NB4 (cell line): ENCODE measurements at places on chromosomes 3 and 15.

- DNase-seq, result peak; percentile 5
Observed at GRCh38 chr3:51024765-51025632, 350.3 kb downstream of the DOCK3 start.

GRCh38 chr15:45441686-45442085, 63.3 kb upstream of the GATM start:
- DNase-seq, result no peak

- DNase-seq, result peak; percentile 14
Observed at GRCh38 chr3:113977822-113978221, 30.0 kb downstream of the ZDHHC23 start.

DNA sequence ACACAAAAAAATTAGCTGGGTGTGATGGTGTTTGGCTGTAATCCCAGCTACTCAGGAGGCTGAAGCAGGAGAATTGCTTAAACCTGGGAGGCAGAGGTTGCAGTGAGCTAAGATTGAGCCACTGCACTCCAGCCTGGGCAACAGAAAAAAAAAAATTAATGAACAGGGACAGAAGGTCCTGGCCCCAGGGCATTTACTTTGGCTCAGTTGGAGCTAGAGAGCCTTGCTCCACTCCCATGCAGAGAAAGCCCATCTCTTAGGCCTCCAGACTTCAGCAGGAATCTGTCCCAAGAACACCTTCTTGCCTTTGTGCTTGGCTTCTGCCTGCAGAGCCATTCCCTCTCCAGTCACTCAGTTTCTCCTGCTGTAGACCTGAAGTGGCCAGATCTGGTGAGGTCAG, 8.7 kb downstream of the KLHDC8B start:
- no peak for DNase-seq

- no peak for DNase-seq
Observed at GRCh38 chr3:14827776-14828175, 9.0 kb downstream of the FGD5 start.

GRCh38 chr3:186931532-186932280, 1.4 kb downstream of the ST6GAL1 start:
- peak; percentile 36 for DNase-seq

GRCh38 chr3:159861369-159861987, 127.2 kb upstream of the IL12A start:
- no peak for DNase-seq

GRCh38 chr15:78950343-78950742, 5.5 kb upstream of the CTSH start:
- no peak for DNase-seq

GRCh38 chr15:70065006-70065722, 32.6 kb downstream of the TLE3 start:
- DNase-seq, result no peak

DNA sequence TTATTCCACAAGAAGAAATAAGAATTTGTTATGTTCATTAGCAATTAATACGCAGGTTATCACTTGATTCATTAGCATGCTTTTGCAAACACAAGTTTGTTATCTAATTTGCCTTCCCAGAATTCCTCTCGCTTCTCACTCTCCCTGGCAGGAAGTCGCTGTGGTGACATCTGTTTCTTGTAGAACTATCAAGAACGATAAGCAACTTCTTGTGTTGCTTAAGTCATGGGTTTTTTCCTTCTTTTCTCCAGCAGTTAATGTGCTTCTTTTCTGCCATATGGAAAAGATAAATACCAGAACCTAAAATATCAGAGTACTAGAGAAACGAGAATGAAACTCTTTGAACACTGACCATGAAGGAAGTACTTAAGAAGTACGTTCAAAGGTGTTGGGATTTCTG, 99.8 kb upstream of the CHMP2B start:
- peak; percentile 6 for DNase-seq

- DNase-seq, result peak; percentile 48
Observed at GRCh38 chr3:16828815-16829214, 55.9 kb upstream of the PLCL2 start.

DNA sequence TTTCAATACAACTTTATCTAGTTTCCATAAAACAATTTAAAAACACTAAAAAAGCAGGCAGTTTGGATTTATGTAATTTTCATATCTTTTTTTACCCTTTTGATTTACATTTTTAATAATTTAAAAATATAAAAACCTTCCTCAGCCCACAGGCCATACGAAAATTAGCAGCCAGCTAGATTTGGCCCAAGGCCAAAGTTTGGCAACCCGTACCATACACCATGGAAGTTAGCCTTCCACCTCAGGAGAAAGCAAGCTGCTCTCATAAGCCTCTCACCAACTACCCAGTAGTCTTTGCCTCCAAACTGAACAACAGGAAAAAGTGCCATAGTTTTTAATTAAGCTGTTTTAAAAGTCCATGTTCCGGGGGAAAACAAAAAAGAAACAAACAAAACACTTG, 107.3 kb upstream of the TRIM42 start:
- no peak for DNase-seq

DNA sequence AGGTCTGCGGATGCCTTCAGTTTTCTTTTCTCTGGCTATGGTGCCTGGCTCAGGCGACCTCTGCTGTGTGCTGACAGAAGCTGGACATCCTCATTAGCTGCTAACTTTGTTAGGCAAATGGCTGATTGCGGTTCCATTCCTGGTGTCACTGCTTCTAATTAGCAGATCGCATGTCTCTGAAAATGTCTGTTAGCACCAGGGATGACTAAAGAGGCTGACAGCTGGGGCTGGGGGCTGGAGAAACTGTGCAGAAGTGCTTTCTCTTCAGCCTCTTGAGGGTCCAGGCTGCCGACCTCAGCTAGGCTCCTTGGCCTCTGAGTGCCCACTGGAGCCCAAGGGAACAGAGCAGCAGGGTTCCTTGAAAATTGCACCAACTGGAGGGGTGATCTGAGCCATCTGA, 39.3 kb downstream of the CHCHD6 start:
- no peak for DNase-seq

DNA sequence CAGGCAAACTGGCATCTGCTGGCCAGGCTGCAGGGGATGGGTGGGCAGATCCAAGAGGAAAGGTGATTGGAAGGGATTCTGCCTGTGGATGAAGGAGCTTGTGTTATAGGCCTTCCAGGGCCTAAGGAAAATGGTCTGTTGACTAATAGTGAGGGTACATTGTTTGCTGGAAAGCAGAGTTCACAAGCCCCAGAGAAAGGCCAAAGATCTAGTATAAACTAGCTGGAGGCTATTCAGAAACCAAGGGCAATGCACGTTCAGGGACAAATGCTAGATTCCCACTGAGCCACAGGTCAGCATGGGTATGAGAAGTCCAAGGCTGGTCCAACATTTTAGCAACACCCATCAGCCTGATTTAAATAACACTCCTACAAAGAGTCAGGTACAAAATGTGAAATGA, 74.7 kb downstream of the FBN1 start:
- DNase-seq, result no peak

DNA sequence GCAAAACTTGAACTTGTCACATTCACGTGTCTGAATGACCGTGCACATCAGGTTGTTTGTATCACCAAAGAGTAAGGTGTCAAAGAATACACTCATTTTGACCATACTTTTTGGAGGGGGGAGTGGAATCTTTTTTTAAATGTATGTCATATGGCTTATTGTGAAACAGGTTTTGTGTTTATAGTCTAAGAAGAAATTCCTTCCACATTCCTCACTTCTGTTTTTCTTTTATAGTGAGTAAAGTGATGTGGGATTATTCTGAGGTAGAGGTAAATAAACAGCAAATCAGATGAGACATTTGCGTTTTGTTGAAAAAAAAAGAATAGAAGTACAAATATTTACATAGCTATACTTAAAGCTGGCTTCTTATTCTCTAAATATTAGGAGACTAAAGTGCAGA, 33.0 kb downstream of the SRP14 start:
- no peak for DNase-seq

GRCh38 chr3:188270423-188270972, 116.5 kb downstream of the LPP start:
- peak; percentile 62 for DNase-seq

DNA sequence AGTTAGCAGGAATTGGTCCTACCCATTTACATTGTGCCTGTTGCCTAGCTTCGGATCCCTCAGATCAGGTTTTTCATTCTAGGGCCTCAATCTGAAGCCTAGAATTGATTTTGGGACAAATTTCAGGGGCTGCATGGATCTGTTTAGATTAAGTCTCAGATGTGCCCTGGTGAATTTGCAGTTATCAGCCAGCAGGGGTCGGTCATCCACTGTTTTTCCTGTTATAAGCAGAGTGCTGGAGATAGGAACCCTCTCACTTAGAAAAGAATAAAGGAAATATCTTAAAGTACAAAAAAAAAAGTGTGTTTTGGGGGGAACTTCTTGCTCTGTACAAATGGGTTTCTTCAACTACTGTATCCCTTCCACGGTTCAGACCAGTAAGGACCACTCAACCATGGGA, 212.5 kb downstream of the BCHE start:
- peak; percentile 6 for DNase-seq

- no peak for DNase-seq
Observed at GRCh38 chr3:126896067-126896441, 86.9 kb upstream of the PLXNA1 start.

DNA sequence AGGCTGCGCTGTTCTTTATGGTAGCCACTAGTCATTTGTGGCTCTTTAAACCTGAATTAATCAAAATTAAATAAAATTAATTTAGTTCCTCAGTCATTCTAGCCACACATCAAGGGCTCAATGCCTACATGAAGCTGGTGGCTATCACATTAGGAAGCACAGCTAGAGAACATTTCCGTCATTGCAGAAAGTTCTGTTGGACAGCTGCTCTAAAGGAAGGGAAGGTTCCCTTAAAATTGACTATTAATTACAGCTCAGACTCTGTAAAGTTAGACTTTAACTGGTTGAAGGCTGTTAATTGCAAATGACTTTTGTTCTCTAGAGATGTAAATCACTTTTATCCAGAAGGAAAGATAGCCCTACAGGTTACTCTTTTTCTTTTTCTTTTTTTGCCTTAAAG, 202.7 kb upstream of the ADAMTS9 start:
- DNase-seq, result no peak

- DNase-seq, result no peak
Observed at GRCh38 chr3:83096-83495, 113.5 kb upstream of the CHL1 start.

- no peak for DNase-seq
Observed at GRCh38 chr15:60523056-60523455, 44.1 kb upstream of the ICE2 start.

- DNase-seq, result no peak
Observed at GRCh38 chr3:188164248-188164687, 10.3 kb downstream of the LPP start.

GRCh38 chr3:149455989-149456388, 18.5 kb upstream of the TM4SF4 start:
- no peak for DNase-seq

- DNase-seq, result no peak
Observed at GRCh38 chr3:188471723-188472122, 317.8 kb downstream of the LPP start.

GRCh38 chr3:98343647-98344507, 9.8 kb upstream of the OR5K4 start:
- DNase-seq, result peak; percentile 61
